CD4-positive, alpha-beta T cell treated with Interleukin-1 beta for 1 hour (primary cell): ENCODE measurements at places on chromosomes 12 and 14.
A peak's percentile ranks its signal among the peaks of the same experiment; 100 is the strongest.

- DNase-seq, result no peak
Measured at GRCh38 chr14:29475641-29476040, 452.0 kb downstream of the PRKD1 start.

DNA sequence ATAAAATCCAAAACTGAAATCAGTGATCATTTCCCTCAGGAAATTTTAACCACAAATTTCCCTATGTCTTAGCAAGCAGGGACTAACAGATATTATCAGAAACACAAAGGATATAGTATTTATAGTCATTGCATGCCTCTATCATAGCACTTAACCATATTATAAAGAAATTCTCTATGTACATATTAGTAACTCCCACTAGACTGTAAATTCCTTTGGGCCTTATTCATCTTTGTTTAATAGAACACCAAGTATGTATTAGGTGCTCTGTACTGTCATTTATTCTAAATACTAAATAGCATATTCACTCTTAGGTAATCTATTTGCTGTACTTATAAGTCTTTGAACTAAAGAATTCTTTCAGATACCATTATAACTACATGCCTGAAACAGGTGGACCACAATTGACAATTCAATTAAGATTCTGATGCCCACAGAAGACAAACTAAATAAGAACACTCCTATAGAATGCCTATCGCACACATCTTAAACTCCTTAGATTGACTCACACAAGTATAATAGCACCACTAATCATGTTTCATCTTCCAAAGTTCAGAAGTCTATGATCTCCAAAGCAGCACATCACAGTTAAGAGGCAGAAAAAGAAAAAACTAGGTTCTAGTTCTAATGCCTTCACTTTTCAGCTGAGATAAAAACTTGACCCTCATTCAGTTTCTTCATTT is 134.1 kb downstream of the FSCB start:
- no peak for DNase-seq

DNA sequence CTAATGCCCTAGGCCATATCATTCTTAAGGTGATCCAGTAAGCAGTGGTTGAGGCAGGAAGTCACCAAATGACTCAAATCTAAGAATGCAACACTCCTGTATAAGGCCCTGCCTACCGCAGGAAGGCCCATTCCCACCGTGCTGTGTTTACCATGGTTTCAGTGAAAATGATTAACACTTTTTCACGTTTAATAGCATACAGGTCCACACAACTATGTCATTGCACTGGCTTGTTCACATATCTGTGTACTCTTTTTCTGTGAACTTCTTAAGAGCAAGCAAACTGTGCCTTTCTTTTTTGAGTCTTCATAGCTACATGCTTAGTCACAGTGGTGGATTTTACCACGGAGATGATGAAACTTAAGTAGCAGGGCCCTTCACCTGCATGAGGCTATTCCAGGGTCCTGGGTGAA is 214.9 kb downstream of the CNTN1 start:
- DNase-seq, result no peak

GRCh38 chr12:32504591-32504990 is 105.2 kb downstream of the FGD4 start:
- no peak for DNase-seq

DNA sequence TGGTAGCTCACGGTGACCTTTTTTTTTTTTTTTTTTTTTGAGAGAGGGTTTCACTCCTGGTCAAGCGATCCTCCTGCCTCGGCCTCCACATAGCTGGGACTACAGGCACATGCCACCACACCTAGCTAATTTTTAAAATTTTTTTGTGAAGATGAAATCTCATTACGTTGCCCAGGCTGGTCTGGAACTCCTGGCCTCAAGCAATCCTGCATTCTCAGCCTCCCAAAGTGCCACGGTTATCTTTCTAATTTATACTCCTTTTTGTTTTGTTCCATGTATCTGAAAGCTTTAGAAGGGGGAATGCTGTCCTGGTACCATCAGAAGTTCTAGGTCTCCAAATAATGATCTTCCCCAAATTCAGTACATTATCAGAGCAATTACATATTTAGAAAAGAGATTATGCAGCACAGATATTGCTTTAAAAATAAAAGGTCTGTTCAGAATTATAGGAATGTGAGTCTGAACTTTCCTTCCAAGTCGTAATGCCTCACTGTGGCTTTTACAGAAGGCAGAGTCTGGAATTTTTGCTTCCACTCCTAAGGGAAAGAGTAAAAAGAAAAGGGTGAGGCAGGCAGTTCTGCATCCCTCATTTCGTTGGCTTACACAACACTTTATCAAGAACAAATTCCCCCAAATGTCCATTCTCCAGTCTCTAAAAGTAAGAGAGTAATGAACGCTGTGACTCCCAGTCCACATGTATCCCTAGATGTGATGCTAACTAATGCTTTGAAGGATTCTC is 73.0 kb downstream of the GCH1 start:
- no peak for DNase-seq

DNA sequence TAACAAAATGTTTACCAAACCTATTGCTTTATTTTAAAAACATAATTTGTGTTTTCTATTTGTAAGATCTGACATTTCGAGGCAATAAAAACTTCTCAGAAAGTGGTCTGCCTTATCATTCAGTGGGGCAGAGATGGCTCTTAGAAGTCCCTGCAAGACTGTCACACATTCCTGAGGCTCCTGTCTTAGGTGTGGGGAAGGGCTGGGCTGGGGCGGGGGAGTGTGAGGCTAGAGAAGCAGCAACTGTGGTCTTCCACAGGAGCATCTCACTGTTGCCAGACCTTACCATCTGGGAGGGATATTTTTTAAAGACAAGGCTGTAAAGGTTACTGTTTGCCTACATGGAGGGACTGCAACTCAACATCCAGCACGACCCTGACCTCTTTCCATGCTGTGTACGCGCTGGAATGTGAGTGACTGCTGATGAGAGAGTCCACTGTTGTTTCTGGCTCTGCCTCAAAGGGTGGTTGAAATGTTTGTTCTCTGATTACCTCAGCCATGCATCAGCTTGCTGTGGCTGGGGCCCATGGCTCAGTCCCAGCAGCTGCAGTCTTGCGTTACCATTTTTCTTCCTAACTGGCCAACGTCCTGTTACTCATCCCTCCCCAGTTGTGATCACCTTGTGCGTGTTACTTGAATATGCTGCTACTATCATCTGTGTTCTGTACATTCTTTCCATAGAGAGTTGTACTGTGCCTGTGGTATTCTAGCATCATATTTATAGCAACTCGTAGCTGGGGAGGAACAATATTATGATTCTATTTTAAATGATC is 12.4 kb downstream of the ERG28 start:
- no peak for DNase-seq

DNA sequence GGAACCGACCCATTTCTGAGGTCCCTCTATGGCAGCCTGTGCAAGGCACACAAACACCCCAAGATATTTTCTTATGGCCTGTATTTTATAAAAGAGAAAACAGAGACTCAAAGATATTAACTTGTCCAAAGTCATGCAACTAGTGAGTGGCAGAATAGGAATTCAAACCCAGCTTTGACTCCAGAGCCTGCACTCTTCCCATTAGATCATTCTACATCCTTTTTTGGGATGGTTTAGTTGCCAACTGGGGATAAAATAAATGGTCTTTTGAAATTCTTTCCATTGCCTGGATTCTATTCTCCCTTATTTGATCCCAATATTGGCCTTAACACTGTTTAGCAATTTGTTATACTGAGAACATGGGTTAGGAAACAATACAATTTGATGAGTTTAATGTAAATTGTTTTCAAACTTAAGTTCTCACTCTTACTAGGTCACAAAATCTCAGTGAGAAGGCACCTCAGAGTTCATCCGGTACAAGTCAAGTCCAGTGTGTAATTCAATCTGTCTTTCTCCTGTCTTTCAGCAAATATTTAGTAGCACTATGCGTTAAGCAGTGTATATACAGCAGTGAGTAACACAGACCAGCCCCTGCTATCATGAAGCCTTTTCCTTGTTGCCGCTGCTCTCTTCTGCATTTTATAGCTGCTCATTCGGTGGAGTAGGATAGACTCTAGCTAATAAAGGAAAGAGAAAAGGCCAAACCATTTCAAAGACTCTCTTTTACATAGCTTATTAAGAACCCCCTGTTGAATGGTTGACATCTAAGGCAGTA is 162.1 kb upstream of the IFNG-AS1 start:
- no peak for DNase-seq

DNA sequence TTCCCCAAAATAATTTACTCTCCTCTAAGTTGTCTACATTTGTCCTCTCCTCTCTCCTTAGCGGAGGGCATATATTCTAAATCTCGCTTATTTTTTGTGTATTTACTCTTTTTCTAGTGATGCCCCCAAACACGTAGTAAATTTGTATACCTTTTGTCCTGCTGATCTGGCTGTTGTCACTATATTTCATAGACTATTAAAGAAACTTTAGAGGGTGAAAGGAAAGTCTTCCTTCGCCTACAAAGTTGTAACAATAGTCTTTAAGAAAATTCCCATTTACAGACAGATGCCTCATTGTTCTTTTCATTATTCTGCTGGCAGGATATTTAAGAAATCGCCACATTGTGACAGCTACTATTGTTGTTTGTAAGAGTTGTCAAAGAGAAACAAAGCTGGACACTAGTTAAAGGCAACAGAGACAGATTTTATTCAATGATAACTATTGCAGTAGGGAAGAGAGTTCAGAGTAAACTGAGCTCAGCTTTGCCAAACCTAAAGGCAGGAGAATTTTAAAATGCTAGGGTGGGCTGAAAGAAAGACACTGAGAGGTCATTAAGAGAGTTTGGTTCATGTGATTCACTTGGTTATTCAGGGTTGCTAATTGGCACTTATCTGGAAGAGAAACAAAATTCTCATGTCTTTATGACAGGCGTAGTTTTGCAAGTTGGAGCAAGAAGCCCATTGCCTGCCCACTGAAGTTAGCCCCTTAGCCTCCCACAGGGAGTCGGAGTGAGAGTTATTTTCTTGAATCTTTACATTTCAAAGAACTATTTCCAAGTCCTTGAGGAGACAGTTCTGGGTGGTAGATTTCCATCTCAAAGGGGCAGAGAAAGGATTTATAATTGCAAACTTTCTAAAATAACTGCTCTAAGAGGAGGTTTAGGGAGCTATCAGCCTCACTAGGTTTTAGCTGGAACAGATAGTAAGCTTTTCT is 1272.5 kb upstream of the SEL1L start:
- DNase-seq, result no peak

- DNase-seq, result no peak
Measured at GRCh38 chr14:99688629-99689028, 4.5 kb downstream of the CYP46A1 start.

DNA sequence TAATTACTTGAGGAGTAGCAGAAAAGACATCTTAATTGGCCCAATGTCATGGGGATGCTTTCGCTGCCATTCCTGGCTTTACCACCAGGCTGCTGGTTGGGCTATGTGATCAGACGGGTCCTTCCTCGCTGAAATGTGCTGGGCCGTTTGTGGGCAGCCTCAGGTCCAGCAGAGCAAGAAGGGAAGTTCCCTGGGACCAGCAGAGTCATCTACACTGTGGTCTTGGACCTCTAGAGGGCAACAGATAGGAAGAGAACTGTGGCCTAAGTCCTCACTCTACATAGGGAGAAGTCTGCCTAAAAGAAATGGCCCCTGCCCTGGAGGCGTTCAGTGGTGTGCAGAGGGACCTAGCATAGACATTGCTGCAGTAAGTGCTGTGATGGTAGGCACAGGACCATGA is 10.9 kb downstream of the EVL start:
- DNase-seq, result peak; percentile 60

GRCh38 chr12:25051656-25052195 is 102.8 kb upstream of the BCAT1 start:
- peak; percentile 60 for DNase-seq

DNA sequence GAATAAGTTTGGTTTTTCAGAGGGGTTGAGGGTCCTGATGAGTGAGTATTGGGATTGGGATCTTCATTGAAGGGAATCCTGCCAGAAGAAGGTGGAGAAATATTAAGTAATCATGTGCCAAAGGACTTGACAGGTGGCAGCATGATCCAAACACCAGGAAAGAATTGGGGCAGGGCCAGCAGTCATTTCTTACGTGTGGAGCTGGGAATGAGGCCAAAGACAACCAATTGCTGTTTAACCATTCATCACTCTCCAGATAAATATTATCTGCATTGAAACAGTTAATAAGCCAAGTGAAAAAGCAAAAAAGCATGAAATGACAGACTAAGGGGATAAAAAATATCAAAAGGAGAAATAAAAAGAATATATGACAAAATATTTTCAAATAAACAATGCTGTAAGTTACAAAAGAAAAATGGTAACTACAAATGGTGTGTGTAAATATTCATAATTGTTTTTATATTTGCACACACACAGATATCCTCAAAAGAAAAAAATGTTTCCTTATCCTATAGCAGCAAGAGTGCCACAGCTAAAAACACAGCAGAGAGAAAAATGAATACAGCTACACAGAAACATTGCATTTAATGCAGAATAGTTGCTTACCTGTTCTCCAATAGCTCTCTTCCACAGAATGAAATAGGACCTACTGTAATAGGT is 26.2 kb downstream of the C2CD5 start:
- no peak for DNase-seq

DNA sequence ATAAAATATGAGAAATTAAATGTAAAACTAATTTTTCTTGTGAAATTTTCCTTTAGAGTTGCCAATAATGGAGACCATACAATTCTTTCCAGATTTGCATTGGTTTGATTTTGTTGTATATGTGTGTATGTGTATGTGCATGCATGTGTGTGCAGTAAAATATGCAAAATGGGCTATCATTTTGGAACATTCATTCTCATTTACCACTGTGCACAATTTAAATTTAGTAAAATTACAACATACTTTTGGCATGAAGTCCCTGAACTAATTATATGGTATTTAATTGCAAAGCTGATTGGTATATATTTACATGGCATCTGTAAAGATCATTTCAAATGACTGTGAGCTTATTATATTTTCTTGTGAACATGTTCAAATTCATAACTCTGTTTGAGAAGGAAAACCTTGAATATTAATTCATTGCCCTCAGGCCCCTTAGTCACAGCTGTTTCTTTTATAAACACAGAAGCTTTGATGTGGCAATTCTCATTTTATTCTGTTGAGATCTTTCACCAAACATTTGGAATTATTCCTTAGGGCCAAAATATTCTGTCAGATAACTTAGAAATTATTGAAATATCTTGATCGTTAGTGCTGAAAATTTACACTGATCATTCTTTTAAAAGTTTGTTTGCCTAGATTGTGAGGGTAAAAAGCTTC is 17.6 kb downstream of the KERA start:
- DNase-seq, result no peak

DNA sequence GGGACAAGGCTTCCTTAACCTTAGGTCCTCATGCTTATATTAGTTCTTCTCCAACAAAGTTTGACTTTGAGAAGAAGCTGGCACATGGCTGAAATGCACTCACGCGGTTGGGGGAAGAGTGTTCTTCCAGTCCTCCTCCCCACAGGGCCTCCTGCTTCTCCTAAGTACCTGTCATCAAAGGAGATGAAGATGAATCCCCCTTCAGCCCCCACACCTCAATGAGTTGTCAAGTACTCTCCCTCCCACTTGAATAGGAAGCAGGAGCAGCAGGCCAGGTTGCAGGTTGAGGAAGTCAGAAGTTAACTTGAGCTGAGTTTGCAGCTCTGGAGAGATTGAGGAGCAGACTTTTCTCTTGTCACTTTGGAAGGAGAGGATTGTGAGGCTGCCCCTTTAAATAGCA is 2.9 kb upstream of the PDE1B start:
- no peak for DNase-seq

DNA sequence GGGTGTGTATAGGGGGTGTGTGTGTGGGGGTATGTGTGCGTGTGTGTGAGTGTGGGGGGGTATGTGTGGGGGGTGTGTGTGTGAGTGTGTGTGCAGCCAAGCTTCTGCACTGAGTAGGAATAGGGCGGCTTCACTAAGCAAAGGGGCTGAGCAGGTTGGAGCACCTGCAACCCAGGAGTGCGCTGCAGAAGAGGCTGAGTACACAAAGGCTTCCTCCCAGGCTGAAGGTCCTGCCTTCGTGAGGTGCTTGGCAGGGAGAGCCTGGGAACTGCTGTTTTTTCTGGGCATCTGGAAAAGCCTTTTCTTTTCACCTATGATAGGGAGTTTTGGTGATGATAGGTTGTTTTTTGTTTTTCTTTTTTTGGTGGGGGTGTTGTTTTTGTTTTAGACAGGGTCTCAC is 6.0 kb upstream of the NUDT14 start:
- no peak for DNase-seq
